Kidney (tissue), 22 donors: ENCODE measurements at places on chromosomes 11 and 22.

GRCh38 chr11:87366763-87367405, 329.1 kb downstream of the TMEM135 start:
- no peak for DNase-seq
- H3K4me1 ChIP-seq, result no peaks in the 10 kb centered on the region
- no peaks in the 10 kb centered on the region for H3K36me3 ChIP-seq
- no peak overlapping the region for H3K27ac ChIP-seq
- no peak overlapping the region for H3K4me3 ChIP-seq

DNA sequence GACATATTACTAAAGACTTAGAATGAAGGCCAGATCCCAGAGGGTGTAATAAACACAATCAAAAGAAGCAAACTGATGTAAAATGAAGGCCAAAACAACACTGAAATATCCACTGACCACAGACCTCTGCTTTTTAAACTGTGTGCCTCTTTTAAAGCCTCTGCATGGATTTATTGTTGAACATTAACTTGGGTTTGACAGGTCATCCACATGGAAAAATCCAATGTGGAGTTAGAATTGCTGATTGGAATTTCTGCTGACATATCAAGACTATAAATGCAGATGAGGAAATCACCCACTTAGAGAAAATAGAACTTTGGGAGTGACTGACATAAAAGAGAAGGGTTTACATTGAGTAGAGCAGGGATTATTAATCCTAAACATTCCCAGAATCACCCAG, 853.9 kb upstream of the RAG2 start:
- no peaks in the 10 kb centered on the region for H3K27me3 ChIP-seq
- no peak overlapping the region for H3K4me3 ChIP-seq
- H3K27ac ChIP-seq, result no peak overlapping the region

DNA sequence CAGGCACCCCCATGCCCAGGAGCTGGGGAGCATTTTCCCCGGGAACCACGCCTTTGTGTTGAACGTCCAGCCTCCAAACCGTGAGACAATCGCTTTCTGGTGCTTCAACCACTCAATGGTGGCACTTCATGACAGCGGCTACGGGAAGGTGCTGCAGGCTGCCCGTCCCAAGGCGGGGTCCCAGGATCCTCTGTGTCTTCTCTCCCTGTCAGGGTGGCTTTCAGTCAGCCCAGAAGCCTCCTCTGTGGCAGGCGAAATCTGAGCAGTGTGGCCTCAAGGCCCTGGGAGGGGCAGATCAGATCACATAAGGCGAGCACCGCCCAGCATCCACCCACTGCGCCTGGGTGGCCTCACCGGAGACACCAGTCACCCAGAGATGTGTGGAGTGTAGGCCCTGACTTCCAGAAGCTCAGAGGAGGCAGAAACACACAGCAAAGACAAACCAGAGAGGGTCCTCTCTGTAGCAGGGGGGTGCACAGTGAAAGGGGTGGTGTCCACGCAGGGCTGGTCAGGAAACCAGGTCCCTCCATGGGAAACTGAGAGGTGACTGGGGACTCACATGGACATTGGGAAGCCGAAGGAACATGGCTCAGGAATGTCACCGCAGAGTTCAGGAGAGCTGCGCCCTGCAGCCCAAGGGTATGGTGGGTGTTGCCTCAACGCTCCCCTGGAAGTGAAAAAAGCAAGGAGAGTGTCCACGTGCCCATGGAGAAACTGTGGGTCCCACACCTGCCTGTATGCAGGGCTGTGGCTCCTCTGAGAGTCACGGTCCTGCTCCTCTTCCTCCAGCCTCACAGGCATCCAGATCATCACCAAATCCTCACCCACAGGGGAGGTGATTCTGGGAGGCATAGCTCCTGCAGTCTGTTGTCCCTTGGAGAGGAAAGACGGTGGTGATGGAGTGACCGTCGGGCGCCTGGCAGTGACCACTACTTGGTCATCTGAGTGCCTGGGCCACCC, 1420.7 kb downstream of the TBC1D22A start:
- no peaks in the 10 kb centered on the region for H3K27me3 ChIP-seq
- DNase-seq, result no peak
- H3K36me3 ChIP-seq, result no peaks in the 10 kb centered on the region
- H3K27ac ChIP-seq, result no peak overlapping the region
- H3K4me3 ChIP-seq, result no peak overlapping the region

DNA sequence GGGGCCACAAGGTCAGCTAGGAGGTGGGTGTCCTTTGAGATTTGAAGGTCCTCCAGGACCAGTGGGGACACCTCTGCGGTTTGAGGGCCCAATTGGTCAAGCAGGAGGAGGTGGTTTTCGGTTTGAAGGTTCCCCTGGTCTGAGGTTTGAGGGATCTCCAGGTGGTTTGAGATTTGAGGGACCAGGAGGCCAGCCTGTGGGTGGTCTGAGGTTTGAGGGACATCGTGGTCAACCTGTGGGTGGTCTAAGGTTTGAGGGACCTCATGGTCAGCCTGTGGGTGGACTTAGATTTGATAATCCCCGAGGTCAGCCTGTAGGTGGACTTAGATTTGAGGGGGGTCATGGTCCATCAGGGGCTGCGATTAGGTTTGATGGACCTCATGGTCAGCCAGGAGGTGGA, 11.8 kb downstream of the PCF11 start:
- DNase-seq, result no peak
- peaks cover 57% of the 10 kb centered on the region for H3K36me3 ChIP-seq
- H3K27me3 ChIP-seq, result no peaks in the 10 kb centered on the region
- H3K4me3 ChIP-seq, result no peak overlapping the region
- H3K4me1 ChIP-seq, result peaks cover 23% of the 10 kb centered on the region

DNA sequence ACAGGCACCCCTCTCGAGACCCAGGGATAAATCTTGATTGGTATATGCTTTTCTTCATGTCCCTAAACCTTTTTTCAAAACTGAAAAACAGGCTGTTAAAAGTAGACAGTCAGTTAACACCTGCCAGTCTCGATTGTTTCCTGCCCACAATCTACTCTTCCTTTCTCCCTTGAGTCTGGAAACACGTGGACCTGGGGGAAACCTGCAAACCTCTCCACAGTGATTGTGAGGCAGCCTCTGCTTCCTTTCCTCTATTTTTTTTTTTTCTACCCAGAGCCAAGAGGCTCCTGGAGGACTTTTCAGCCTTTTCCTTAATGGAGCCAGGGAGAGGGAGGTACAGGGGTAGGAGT, 69.4 kb upstream of the CLMP start:
- H3K4me1 ChIP-seq, result no peaks in the 10 kb centered on the region
- no peaks in the 10 kb centered on the region for H3K36me3 ChIP-seq
- no peaks in the 10 kb centered on the region for H3K27me3 ChIP-seq
- H3K4me3 ChIP-seq, result no peak overlapping the region

DNA sequence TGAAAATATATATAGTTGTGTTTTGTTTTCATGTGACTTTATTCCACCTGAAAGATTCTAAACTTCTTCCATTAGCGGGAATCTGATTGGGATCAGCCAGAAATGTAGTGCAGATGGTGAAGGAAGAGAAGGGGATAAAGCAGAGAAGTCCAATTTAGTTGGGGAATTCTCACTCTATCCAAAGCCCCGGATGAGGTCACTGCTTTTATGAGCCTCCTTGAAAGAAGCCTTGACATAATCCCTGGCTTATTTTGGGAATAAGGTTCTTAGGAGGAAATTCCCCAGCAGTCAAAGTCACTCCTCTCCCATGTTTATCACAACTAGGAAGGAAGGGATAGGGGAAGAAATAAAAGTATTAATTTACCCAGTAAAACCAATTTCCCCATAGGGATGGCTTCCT, 41.1 kb downstream of the OSBP start:
- peaks cover 2% of the 10 kb centered on the region for H3K4me1 ChIP-seq
- no peak overlapping the region for H3K4me3 ChIP-seq

DNA sequence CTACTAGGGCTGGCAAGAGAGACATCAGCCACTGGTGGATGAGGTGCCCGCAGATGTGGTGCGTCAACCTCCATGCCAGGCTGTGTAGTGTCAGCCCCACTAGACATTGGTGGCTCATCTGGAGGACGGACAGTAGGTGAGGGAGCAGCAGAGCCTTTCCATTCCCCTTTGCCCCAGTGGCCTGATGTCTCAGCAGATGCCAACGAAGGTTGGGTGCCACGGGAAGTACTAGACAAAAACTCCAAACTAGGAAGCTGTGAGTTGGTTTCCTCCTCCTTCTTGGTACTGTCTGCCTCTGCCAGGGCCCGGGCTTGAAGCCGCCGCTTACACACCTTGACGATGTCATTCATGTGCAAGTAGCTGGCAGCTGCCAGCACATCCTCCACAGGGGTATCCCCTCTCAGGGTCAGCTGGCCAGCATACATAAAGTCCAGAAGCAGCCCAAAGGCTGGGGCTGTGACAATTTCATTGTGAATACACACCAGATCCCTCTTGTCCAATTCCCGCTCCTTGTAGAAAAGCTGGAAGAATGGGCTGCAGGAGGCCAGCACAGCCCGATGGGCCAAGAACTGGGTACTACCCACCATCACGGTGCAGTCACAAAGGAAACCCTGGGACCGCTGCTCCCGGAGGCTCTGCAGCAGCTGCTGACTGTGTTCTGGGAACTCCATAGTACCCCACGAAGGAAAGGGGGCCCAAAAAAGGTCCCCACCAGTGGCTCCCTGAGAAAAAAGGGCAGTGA, 795 bp downstream of the ZBTB3 start:
- H3K36me3 ChIP-seq, result peaks cover 10% of the 10 kb centered on the region
- H3K27me3 ChIP-seq, result no peaks in the 10 kb centered on the region
- no peak for DNase-seq
- peaks cover 12% of the 10 kb centered on the region for H3K4me1 ChIP-seq
- peak overlapping the region; percentile 3 for H3K27ac ChIP-seq

- no peaks in the 10 kb centered on the region for H3K27me3 ChIP-seq
- DNase-seq, result no peak
- H3K4me1 ChIP-seq, result no peaks in the 10 kb centered on the region
- no peak overlapping the region for H3K4me3 ChIP-seq
- no peak overlapping the region for H3K27ac ChIP-seq
Measured at GRCh38 chr11:33411751-33412150, 154.6 kb downstream of the HIPK3 start.

DNA sequence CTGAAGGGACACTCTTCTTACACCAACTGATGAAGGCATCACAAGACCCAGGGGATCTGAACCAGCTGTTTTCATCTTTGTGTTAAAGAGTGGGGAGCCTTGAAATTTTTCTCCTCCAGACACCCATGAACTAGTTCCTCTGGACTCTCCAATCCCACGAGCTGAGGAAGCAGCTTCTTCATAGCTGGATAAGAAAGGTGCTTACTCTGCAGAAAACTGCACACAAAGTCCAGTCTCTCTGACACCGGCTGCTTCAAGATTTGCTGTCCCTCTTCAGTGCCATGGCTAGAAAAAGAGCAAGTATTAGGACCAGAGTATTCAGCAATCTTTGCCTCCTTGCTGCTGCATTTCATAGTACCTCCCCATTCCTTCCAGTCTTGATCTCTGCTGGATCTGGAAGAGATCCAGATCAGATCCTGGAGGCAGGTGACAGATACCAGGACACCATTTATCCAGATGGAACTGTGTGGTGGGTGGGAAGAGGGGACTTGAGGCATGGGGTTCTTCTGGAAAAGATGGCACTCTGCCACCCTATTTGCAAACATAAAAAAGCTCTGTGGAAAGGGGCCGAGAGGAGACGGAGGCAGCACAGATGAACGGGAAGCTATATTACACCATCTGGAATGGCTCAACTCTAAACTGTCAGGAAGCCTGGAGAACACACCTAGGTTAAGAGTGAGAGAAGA, 25.5 kb downstream of the IL18BP start:
- H3K4me1 ChIP-seq, result no peaks in the 10 kb centered on the region
- no peak overlapping the region for H3K4me3 ChIP-seq
- H3K27ac ChIP-seq, result no peak overlapping the region
- H3K36me3 ChIP-seq, result peaks cover 73% of the 10 kb centered on the region
- no peak for DNase-seq
- H3K27me3 ChIP-seq, result no peaks in the 10 kb centered on the region

DNA sequence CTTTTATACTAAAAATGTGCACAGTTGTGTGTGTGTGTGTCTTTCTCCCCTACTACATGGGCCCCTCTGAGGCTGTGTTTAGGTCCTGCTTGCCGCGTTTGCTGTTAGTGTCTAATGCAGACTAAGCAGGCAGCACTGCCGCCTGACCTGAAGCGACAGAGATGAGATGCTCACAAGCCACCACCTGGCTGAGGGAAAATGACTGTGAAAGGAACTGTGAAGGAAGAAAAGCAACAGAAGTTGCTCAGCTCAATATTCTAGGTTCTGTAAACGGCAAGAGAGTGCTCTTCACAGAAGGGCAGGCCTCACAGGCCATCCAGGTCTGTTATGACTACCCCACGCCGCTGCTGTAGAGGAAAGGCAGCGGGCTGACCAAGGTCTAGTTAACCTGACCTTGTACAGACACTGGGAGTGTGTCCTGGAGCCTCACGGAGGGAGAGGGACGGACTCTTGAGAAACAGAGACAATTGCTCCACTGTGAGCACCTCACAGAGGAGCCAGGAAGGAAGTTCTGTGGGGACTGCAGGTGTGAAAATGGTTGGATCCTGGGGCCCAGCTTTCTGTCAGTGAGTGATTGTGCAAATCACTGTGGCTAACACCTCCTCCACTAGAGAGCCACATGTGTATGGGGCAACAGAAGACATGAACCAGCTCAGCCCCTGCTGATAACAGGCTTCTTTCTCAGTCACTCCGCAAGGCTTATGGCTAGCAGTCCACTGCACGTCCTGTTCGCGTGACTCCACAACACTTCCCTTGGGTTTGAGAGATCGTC, 31.3 kb upstream of the YPEL1 start:
- H3K4me1 ChIP-seq, result no peaks in the 10 kb centered on the region
- H3K4me3 ChIP-seq, result no peak overlapping the region
- no peak overlapping the region for H3K27ac ChIP-seq
- DNase-seq, result no peak
- H3K36me3 ChIP-seq, result peaks cover 5% of the 10 kb centered on the region
- H3K27me3 ChIP-seq, result no peaks in the 10 kb centered on the region

GRCh38 chr11:71188073-71188472, 64.3 kb downstream of the SHANK2 start:
- H3K36me3 ChIP-seq, result no peaks in the 10 kb centered on the region
- peaks cover 9% of the 10 kb centered on the region for H3K4me1 ChIP-seq
- H3K27ac ChIP-seq, result no peak overlapping the region
- no peaks in the 10 kb centered on the region for H3K27me3 ChIP-seq

GRCh38 chr11:93330446-93330984, at the start of gene DEUP1:
TSS of gene DEUP1 (plus strand) at chr11:93330742. CDS start at chr11:93332260, 1,518 bp downstream.
- H3K36me3 ChIP-seq, result no peaks in the 10 kb centered on the region
- H3K4me1 ChIP-seq, result no peaks in the 10 kb centered on the region
- H3K27me3 ChIP-seq, result no peaks in the 10 kb centered on the region
- peak; percentile 84 for DNase-seq
- H3K27ac ChIP-seq, result no peak within 1 kb of the TSS
- peak within 1 kb of the TSS; percentile 45 for H3K4me3 ChIP-seq

GRCh38 chr11:6129635-6130034, 22.2 kb downstream of the OR56B4 start:
- no peak overlapping the region for H3K27ac ChIP-seq
- DNase-seq, result no peak
- H3K4me3 ChIP-seq, result no peak overlapping the region
- no peaks in the 10 kb centered on the region for H3K27me3 ChIP-seq
- H3K4me1 ChIP-seq, result no peaks in the 10 kb centered on the region

- DNase-seq, result peak; percentile 54
- H3K36me3 ChIP-seq, result no peaks in the 10 kb centered on the region
- peaks cover 2% of the 10 kb centered on the region for H3K4me1 ChIP-seq
- H3K27me3 ChIP-seq, result no peaks in the 10 kb centered on the region
Measured at GRCh38 chr22:45317551-45318167, 7.9 kb downstream of the FAM118A start.
